ENCODE measurements at places on chromosomes 11 and 22.

DNA sequence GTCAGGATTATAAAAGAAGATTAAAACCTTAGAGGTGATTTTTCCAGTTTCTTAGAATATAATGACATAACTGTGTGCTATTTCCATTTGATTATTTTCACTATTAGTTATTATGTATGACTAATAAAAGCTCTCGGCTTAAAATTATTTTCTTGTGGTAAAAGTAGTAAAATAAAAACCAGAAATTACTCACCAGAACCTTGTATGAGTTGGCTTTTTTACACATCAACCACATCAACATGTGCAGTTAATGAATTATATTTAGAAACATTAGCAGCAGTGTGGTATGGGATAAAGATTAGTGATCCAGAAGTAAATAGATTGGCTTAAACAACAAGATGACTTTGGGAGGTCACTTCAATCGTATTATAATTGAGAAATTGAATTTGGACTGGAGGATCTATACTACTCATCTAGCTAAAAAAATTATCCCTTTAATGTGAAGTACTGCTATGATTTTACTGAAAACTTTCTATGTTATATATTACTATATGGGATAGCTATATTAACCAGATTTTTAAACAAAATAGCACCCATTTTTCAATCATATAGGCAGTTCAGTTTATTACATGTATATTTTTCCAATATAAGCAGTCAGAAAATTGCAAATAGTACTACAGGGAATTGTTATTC lies 2.8 kb upstream of the BCO2 start:
- no peak for DNase-seq

DNA sequence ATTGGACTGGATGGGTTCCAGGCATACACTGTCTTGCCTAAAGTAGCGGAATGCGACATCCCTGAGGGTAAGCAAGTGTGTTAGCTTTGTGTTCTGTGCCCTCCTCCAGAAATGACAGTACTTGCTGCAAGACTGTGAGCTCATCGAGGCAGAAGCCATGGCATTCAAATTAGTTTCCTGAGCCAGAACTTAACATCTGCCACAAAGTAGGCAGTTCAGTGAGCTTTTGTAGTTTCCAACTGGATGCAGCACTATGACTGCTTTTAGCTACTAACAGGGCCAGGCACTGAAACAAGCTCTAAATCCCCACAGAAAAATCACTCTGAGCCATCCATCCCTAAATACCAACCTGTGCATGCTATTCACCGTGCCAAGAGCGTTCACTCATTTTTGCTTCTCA lies 1.2 kb upstream of the FAR1 start:
- DNase-seq, result no peak

- no peak for DNase-seq
Measured at GRCh38 chr11:64281957-64282770, 2.3 kb downstream of the BAD start.

- no peak for DNase-seq
Measured at GRCh38 chr11:104858882-104859775, 39.1 kb downstream of the CASP12 start.

All from ACHN (cell line).